SK-N-MC (cell line): ENCODE measurements at places on chromosomes 3 and 15.

GRCh38 chr15:25944386-25944785 is 81.3 kb upstream of the ATP10A start:
- DNase-seq = no peak

GRCh38 chr3:29057326-29057725 is 223.5 kb upstream of the RBMS3 start:
- no peak for DNase-seq

- DNase-seq = no peak
Observed at GRCh38 chr15:48388910-48389309, 57.7 kb downstream of the DUT start.

DNA sequence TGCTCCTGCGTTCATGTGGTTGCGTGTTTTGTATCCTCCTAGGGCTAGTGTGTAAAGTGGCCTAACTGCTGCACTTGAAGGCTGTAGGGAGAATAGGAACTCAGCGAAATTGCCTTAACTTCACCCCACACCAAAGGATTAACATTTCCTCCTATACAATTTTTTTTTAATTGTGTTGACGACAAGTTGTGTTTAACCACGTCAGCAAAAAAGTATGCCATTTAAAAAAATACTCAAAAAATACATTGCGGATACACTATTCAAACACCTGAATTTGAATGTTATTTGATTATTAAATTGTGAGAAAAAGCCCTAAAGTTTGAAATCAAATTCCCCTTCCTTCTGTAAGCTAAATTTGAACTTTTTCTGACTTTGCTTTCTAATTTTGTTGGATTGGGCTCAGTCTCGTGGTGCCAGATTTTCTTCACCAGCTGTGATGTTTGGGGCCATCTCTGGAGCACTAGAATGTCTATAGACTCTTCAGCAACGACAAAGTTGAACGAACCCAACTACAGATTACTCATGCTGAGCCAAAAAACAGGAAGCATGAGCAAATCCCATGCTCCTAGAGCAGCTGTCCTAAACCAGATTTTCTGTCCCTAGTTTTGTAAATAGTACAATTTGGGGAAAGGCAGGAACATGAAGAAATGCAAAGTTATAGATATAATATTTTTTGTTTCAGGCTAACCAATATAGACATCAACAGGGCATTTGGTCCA is 8.1 kb upstream of the SLC9A9 start:
- DNase-seq = no peak

DNA sequence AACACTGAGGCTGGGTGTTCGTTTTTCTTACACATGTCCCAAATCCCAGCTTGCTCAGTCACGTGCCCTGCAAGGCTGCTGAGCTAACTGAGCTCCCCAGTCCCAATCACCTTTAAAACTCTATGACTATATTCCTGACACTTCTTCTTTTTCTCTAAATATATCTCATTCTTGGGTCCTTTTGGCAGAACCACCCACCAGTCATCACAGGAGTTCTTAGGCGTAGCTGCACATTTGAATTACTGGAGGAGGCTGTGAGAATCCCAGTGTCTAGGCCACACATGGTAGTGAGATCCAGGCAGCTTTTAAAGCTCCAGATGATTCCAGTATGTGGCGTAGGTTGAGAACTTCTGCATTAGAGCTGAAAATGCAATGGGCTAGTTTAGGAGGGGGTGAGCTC is 66.3 kb downstream of the ST8SIA2 start:
- DNase-seq = no peak

- DNase-seq = no peak
Observed at GRCh38 chr3:72554689-72555088, 293.6 kb downstream of the SHQ1 start.

DNA sequence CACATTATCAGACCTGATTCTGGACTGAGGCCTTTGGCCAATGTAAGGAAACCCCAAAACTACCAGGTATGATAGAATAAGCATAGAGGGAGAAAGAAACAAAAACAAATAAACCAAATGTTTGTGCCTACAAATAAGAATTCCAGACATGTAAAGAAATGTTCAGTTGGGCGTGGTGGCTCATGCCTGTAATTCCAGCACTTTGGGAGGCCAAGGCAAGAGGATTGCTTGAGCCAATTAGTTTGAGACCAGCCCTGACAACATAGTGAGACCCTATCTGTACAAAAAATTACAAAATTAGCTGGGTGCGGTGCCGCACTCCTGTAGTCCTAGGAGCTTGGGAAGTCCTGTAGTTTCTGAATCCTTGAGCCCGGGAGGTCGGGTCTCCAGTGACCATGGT is 13.0 kb downstream of the TMEM202 start:
- no peak for DNase-seq

DNA sequence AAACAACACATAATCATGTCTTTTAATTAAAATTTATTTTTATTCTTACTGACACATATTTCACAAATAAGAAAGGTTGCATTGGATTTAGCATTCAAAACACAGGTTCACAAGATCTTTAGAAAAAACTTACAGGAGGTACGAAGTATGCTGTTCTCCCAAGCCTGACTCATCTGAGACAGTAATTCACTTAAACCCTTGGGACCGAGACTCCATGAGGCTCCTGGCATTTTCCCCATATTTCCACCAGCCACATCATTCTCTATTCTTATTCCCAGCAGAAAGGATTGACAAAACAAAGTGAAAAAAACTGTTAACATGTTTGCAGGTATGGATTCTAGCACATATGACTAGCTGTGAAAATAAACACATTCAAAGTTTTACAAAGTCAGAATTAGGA is 52.6 kb downstream of the CNTN3 start:
- DNase-seq = no peak

- no peak for DNase-seq
Observed at GRCh38 chr3:154776549-154777225, 303.4 kb upstream of the MME start.

- no peak for DNase-seq
Observed at GRCh38 chr15:100105101-100105500, 236.7 kb downstream of the ADAMTS17 start.

GRCh38 chr15:92621972-92622533 is 33.5 kb downstream of the FAM174B start:
- no peak for DNase-seq

DNA sequence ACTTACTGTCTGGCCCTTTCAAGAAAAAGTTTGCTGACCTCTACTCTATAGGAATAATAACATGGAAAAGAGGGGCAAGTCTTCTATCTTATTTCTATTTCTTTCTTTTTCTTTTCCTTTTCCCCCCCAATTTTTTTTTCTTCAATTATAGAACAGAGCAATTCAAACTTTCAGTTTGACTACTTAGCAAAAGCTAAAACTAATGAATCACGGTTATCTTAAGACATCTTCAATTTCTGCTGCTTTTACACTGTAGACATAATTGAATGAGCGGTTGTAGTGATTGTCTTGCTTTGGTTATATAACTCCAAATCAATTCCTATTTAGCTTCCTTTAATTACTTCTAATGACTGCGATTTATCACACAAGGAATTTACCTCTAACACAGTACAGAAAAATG is 74.3 kb upstream of the P2RY1 start:
- no peak for DNase-seq

DNA sequence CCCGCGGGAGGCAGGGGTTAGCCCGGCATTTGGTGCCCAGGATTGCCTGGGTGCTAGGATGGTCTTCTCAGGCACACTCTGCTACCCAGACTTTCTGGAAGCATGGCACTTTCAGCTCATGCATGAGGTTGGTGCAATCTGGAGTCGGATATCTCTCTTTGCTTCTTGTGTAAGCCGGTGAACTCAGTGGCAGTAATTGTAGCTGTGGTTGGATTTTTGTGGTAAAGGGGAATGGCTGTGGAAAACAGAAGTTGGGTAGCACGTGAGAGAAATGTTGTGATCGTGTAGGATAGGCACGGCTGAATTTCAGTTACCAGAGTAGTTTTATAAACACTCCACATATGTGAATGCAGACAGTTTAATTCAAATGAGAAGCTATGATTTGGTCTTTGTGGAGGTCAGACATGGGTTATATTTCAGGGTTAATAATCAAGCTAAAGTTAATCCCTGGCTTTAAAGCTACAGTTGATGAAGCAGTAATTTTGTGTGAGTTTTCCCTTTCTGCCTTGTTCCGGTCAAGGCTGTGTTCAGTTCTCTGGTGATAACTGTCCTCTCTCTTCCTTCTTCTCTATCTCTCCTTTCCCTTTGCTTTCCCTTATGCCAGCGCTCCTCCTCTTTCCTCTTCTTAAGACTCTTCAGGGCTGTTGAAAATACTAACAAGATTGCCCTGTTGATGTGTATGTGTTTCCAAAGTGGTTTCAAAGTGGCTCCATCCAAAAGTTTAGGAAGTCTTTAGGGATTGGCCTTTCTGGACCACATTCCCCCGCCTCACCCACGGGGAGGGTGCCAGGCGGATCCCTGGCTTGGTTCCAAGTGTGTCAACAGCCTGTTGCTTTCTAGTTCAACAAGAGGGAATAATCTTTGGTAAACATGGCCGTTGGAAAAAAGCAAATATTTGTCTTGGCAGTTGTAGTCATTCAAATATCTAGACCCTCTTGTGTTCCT is 404.6 kb upstream of the C2CD4B start:
- DNase-seq = no peak

GRCh38 chr3:194744826-194745225 is 59.1 kb downstream of the FAM43A start:
- DNase-seq = no peak
